ENCODE measurements at places on chromosomes 2 and 18. TPM values are rescaled to one million over a fixed set of nuclear protein-coding genes. Genes with fewer than 3 reads are reported as not detected.
A peak's percentile ranks its signal among the peaks of the same experiment; 100 is the strongest.

GRCh38 chr2:223989206-223989855, 32.1 kb downstream of the MRPL44 start:
- no peak for DNase-seq

DNA sequence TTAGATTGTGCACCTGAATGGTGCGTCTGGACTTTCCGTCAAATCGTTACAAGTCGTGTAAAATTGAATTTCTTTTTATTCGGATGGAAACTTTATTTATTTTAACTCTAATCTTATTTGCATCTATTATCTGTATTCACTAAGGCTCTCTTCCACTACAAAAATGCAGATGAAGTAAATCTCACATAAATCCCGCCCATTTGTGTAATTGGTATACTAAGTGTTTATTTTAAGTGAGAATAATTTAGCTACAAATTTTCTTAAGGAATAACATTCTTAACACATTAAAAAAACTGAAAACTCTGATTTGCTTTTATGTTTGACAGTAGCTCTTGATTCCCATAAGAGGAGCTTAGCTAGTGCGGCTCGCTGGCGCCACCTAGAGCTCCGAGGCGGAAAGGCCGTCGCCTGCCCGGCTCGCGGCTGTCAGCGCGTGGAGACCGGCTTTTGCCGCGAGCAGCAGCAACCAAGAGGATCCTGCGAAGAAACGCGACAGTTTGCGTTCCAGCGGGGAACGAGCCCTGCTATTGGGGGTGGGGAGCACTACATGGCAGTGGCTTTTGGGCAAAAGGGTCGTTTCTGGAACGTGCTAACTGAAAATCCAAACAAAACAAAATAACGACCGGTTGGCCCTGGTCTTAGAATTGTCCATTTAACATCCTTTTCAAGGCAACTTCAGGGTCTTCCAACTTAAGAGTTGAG, 6.7 kb downstream of the SP9 start:
- peak; percentile 86 for DNase-seq

- no peak for DNase-seq
These were observed 440.5 kb downstream of the SETBP1 start for GRCh38 chr18:45121146-45121545.

- DNase-seq, result no peak
These were observed 174.4 kb downstream of the ICOS start for GRCh38 chr2:204110751-204111516.

GRCh38 chr2:158761621-158762020, 33.5 kb upstream of the DAPL1 start:
- no peak for DNase-seq

SLC4A3 gene
- 2.3 TPM for total RNA-seq

FAM124B gene
- 0.11 TPM for total RNA-seq

DNA sequence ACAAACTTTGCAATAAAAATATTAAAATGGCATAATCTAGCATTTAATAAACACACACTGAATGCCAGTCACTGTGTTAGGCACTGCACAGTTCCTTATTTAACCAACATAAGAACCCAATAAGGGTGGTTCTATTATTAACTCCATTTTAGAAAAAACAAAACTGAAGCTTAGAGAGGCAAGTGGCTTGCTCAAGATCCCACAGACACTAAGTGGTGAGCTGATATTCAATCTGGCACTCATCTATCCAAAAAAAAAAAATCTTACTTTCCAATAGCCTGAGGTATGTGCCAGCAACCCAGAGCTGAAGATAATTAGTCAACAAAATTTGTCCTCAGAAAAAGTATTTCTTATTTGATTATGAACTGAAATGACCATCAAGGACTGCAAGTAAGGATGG, 799 bp downstream of the CYTIP start:
- DNase-seq, result no peak

GPBAR1 gene
- total RNA-seq, result not detected

DNA sequence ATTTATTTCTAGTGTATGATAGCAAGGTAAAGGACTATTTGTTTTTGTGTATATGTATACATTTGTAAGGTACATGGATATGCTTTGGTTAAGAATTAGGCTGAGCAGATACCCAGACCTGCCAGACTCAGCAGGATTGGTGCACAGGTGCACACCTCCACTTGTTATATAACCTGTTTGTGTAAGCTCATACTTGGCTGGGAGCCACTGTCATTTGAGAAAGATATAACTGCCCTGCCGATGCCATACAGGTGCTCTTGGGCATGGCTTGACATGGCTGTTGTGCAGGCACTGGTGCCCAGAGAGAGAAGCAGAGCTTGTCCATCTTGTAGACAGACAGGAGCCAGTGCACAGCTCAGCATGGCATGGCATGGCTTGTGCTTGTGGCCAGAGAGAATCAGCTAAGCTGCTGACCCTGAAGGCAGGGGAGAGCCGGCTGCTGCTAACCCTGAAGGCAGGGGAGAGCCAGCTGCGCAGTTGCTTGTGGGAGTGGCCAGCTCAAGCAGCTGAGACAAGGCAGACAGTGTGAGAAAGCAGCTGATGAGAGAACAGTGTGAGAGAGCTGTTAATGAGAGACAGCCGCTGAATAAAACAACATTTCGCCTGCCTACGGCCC, 136.5 kb downstream of the RNF144A start:
- no peak for DNase-seq

- DNase-seq, result no peak
These were observed 309.3 kb upstream of the MYT1L start for GRCh38 chr2:2640371-2640770.

RFTN2 gene
- not detected for total RNA-seq

DNA sequence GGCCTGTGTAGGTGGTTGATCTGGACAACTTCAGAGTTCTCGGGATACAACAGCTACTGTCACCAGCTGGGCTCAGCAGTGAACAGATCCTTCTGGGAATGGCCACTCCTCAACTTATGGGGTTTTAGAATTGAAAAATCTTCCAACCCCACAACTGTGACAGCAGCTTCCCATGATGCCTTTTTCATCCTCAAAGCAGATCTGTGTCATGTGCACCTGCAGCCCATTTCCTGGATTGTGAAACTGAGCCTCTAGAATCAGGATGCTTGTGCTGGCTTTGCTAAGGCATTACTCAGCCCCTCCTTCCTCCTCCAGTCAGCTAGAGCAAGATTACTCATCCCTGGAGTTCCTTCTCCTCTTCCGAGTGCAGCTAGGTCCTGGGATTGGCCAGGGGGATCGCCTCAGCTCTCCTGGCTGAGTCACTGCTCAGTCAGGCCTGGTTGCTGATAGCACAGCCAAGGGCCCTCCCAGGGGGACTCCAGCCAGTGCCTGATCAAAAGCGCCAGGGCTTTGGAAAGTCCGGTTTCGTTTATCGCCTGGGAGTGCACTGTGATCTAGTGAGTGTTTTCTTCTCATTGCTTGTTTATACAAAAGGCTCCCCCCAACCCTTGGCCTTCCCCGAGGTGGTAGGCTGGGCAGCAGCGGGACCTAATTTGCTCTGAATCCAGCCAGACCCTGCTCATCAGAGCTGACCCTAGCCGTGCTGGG, 2.4 kb upstream of the LPIN1 start:
- peak; percentile 99 for DNase-seq

Data from Daoy (cell line).